ENCODE measurements at places on chromosomes 12 and 14. TPM values are rescaled to one million over a fixed set of nuclear protein-coding genes. Genes with fewer than 3 reads are reported as not detected.

DNA sequence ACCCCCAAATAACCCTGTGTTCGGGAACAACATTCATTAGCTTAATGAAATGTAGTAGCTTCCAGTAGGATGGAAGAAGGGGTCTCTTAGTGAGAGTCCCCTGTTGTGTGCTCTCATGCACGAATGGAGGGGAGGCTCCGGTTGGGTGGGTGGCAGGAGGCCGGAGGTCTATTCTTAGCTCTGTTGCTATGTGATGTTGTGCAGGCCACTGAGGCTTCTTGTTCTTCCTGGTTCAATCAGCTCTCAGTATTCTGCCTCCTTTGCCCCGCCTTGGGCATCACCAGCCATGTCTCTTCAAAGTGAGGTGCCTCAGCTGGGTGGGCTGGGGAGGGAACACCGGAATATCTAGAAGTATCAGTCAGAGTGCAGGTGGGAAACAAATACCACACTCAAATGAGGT, 50.8 kb downstream of the KCNA1 start:
- no peak for DNase-seq

DNA sequence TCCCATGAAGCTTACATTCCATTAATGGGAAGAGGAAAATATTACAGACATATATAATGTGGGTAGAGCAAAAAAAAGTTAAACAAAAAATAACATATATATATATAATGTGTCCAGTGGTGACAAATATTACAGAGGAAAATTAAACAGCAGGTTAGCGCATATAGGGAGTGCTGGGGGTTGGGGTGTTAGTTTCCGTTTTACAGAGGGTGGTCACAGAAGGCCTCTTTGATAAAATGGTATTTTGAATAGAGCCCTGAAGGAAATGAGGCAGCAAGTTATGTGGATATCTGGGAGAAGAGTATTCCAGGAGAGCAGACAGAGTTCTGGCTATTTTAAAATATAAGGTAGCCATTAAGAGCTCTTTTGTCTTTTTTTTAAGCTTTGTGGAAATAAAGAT, 73.2 kb downstream of the DCAF5 start:
- no peak for DNase-seq

DNA sequence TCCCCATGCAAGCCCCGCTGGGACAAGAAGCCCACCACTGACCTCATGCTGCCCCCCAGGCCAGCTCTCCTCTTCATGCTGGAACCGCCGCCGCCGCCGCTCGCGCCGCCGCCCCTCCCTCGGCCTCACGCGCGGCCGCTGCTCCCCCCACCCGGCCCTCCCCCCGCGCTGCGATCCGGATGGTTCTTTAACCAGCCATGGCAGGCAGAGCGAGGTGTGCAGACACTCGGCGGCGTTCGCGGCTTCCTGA, at the start of gene DCAF5:
DCAF5 (minus strand) TSS at position 218 of the 250 bp plus-strand sequence; CDS start at position 77, 141 bp downstream.
- no peak for DNase-seq

DNA sequence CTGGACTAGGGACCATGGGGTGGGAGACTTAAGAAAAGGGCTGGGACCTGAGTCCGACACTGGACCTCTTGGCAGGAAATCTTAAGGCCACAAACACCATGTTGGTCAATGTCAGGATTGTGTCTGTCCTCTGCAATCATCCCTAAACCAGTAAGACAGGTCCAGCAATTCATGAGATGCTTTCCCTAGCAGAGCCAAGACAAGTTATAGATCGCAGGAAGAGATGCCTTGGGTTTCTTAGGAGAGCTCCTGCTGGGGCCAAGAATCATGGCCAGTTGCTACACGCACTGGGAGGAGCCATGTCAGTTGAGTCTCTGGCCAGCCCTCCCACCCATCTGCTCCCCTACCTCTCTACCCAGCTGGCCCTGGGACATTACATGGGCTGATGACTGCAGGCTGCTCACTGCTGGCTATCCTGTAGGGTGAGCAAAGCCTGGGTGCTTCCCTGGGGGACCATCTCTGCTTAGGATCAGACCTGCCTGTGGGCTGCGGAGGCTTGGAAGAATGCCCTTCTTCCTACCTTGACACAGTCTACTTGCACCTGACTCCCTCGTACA, 14.2 kb downstream of the PLEKHH1 start:
- no peak for DNase-seq

DNA sequence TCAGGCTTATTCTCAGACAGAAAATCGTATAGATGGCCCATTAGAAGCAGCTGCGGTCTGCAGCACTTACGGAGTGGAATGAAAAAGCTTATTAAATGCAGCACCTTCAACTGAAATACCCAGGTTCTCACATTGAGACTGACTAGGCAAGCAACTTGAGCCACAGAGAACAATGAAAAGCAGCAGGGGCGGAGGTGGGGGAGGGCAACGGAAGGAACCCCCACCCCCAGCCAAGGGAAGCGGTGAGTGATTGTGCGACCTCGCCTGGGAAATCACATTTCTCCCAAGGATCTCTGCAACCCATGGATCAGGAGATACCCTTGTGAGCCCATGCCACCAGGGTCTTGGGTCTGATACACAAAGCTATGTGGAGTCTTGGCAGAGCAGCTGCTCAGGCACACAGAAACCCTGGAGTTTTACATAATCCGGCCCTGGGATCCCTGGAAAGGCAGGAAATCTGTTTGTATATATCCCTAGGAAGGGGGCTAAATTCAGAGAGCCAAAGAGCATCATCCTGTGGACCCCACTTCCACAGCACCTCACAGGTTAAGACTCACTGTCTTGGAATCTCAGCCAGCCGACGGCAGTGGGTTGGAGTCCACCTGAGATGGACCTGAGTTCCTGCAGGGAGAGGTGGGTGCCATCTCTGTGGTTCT, 38.1 kb downstream of the PZP start:
- DNase-seq = no peak

DNA sequence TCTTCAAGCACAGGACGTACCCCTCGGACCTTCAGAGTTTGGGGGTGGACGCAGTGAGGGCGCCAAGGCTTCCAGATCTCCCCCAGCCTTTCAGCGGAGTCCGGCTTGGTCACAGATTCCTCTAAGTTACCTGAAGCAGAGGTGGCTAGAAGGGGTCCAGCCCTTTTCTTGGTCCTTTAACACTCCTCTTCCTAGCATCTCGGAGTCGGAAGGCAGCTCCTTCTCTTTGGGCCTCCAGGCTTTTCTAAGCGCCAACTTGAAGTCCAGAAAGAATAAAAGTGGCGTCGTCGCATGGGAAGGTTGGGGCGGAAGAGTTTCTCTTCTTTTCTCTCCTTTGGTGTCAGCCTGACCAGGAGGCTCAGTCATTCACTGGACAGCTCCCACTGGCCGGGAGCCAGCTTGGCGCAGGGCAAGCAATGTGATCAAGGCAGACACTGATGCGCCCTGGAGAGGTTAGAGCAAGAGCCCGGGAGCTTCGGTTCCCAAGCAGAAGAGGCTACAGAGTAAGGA, 9.6 kb downstream of the OR6S1 start:
- peak; percentile 81 for DNase-seq

DNA sequence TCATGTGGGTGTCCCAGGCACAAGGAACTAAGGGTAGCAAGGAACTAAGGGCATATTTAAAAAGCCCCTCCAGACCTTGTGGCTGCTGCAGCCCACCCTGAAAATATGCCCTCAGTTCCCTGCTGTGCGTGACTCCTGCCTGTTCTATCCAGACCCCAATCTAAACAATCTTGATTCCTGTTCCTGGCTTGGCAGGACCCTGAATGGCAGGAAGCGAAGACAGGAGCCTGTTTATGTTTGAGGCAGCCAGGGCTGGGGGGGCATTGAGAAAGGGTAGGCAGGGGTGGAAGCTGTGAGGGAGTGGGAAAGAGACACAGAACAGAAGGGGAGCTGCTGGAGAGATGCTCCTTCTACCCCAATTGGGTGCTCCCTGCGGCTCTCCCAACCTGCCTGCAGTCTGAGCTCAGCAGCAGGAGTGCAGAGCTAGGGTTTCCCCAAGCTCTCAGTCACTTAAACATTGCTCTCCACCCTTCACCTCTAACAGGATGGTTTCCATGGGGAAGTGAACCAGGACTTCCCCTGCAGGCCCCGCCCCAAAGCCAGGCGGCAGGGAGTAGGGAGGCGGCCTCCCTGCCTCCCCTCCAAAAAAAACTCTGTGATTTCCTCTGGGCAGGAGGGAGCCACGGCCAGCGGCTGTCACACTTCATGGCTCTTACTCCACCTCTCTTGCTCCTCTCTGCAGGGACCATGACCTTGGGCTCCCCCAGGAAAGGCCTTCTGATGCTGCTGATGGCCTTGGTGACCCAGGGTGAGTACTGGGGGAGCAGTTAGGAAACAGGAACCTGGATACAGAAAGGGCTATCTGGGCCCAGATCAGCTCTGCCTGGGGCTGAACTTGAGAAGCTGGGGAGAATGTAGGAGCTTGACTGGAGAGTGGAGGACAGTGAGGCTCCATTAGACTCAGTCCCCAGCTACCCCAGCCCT, 4.7 kb downstream of the ACVRL1 start:
- no peak for DNase-seq

- DNase-seq = no peak
Observed at GRCh38 chr12:6347367-6348338, 5.8 kb upstream of the TNFRSF1A start.

DNA sequence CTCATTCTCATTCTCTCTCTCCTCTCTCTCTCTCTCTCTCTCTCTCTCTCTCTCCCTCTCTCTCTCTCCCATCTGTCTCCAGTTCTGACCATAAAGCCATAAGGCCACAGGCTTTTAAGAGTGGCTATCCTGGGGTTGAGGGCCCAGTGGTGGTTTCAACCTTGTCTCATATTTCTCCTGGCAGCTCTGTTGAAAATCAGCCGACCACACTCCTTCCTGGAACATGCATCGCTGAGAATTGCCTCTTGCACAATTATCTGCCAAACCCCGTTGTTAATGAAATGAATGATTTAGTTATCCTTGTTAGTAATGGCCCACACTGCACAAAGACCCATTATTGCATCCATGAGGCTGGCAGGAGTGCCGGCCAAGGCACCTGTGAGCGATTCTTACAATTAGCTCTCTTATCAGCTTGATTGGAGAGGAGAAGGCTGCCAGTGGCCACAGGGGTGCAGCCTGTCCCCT, 30.4 kb upstream of the KCNA5 start:
- no peak for DNase-seq

DNA sequence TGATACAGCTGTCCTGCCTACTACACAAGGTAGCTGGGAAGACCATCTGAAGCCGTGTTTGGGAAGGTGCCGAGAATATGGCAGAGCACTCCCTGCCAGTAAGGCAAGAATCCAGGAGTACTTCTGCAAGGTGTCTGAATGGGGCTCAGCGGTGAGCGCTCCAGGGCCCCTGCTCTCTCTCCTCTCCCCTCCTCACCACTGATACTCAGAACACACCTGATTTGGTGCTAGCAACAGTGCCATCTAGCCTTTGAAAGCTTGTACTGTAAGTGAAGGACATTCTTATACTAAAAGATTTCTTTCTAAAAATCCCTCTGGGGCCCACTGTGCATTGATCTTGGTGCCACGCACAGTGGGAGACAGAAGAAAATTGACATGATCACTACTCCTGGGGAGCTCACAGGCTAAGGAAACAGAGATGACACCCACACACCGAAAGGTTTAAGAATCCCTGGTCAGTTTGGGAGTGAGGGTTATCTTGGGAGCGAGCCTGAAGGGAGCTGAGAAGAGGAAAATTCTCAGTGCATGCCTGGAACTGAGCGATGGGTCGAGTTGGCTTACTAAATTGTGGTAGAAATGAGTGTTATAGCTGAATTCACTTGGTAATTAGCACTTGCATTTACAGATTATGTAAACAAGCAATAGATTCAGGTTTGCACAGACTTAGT, 216.9 kb downstream of the NTF3 start:
- peak; percentile 16 for DNase-seq

GRCh38 chr12:96670334-96670899, 181.0 kb downstream of the CFAP54 start:
- DNase-seq = no peak

GRCh38 chr12:124456652-124457152, 110.7 kb downstream of the NCOR2 start:
- DNase-seq = no peak

DNA sequence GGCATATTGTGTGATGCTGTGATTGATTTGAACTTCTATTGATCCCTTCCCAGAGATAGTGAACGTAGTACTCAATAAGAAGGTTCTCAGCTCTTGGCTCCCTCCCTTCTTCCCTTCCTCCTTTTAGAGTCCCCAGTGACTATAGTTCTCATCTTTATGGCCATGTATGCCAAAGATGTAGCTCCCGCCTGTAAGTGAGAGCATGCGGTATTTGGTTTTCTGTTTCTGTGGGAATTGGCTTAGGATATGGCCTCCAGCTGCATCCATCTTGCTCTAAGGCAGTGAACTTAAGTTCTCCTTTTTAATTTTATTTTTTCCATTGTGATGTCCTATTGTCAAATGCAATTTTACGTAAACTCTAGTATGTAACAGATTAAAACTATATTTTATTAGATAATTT, 109.5 kb downstream of the AEBP2 start:
- no peak for DNase-seq

- DNase-seq = no peak
Observed at GRCh38 chr12:51051787-51052186, 3.7 kb downstream of the LETMD1 start.

DNA sequence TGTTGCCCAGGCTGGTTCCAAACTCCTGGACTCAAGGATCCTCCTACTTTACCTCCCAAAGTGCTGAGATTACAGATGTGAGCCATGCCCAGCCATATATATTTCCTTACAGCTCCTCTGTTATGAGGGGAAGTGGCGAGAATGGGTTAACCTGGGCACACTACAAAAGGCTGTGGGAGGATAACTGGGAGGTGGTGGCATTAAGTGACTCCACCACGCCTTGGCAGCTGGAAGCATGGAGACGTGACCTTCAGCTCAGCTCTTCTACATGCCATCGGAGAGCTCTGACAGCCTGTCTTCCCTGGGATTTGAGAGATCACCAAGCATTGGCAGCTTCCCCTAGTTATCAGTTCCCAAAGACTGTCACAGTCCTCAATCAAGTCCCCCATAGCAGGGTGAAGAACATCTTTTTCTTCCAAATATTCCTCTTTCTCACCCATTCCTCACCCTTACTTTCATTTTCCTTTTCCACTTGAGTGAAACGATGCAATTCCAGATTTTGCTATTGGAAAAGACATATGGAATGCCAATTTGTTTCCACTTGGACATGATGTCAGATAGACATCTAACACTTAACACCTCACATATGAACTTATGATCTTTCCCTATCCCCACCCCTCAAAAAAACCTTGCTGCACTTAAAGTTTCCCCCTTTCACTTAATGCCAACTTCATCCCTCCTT, 48.5 kb downstream of the PHLDA1 start:
- DNase-seq = no peak

- no peak for DNase-seq
Observed at GRCh38 chr12:32089586-32089985, 17.1 kb upstream of the BICD1 start.

- DNase-seq = no peak
Observed at GRCh38 chr12:3132636-3133404, 55.6 kb downstream of the TSPAN9 start.

DNA sequence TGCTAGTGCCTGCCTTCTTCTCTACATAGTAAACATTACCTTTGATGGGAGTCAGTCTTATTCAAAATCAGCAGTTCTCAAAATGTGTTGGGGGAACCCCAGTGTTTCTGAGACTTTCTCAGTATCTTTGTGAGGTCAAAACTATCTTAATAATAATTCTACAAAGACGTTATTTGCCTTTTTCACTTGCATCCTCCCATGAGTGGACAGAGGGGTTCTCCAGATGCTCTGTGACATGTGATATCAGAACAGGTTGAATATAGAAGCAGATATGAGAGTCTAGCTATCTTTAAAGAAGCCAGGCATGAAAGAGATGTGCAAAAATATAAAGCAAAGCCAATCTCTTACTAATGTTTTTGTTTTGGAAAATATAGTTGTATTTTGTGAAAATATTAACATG, 144.7 kb downstream of the KTN1 start:
- DNase-seq = no peak

Gene MOK
- total RNA-seq = 70.8 TPM

Gene RND1
- total RNA-seq = not detected

Gene NAV3
- total RNA-seq = 9.4 TPM

Gene NKX2-1
- total RNA-seq = not detected

Gene ATF7IP
- total RNA-seq = 25.5 TPM

Gene NEK9
- 32.6 TPM for total RNA-seq

Gene ZBTB42
- total RNA-seq = 3.1 TPM

Gene CPM
- total RNA-seq = 2.7 TPM

All from NCI-H460 (cell line).